ENCODE measurements at places on chromosomes 11 and 22. TPM values are rescaled to one million over a fixed set of nuclear protein-coding genes. Genes with fewer than 3 reads are reported as not detected.

- no peak overlapping the region for H3K27ac ChIP-seq
- H3K4me1 ChIP-seq: no peaks in the 10 kb centered on the region
- no peaks in the 10 kb centered on the region for H3K27me3 ChIP-seq
- no peak for DNase-seq
Measured at GRCh38 chr11:12386309-12386708, 8.9 kb downstream of the PARVA start.

GRCh38 chr11:134207538-134208239, 16.1 kb downstream of the NCAPD3 start:
- peak; percentile 79 for DNase-seq
- no peak overlapping the region for H3K27ac ChIP-seq
- H3K36me3 ChIP-seq: peaks cover 67% of the 10 kb centered on the region
- no peak overlapping the region for H3K4me3 ChIP-seq

- H3K4me1 ChIP-seq: peaks cover 66% of the 10 kb centered on the region
- H3K27ac ChIP-seq: peak overlapping the region; percentile 37
- H3K36me3 ChIP-seq: peaks cover 9% of the 10 kb centered on the region
Measured at GRCh38 chr11:96067160-96067559, 143.3 kb upstream of the MTMR2 start.

- no peak overlapping the region for H3K4me3 ChIP-seq
- no peaks in the 10 kb centered on the region for H3K36me3 ChIP-seq
- no peak overlapping the region for H3K27ac ChIP-seq
- no peaks in the 10 kb centered on the region for H3K4me1 ChIP-seq
- H3K27me3 ChIP-seq: no peaks in the 10 kb centered on the region
- DNase-seq: no peak
Measured at GRCh38 chr11:91776655-91777054, 448.0 kb upstream of the FAT3 start.

The ANGPTL5 gene
- total RNA-seq: not detected

GRCh38 chr11:57700425-57700824, 11.6 kb downstream of the MED19 start:
- no peak overlapping the region for H3K4me3 ChIP-seq
- no peaks in the 10 kb centered on the region for H3K4me1 ChIP-seq
- H3K27ac ChIP-seq: peak overlapping the region; percentile 25
- no peaks in the 10 kb centered on the region for H3K27me3 ChIP-seq
- peaks cover 23% of the 10 kb centered on the region for H3K36me3 ChIP-seq
- DNase-seq: no peak

GRCh38 chr11:95084509-95084908, 5.1 kb upstream of the ENDOD1 start:
- H3K4me3 ChIP-seq: no peak overlapping the region
- H3K4me1 ChIP-seq: peaks cover 44% of the 10 kb centered on the region
- no peaks in the 10 kb centered on the region for H3K36me3 ChIP-seq

DNA sequence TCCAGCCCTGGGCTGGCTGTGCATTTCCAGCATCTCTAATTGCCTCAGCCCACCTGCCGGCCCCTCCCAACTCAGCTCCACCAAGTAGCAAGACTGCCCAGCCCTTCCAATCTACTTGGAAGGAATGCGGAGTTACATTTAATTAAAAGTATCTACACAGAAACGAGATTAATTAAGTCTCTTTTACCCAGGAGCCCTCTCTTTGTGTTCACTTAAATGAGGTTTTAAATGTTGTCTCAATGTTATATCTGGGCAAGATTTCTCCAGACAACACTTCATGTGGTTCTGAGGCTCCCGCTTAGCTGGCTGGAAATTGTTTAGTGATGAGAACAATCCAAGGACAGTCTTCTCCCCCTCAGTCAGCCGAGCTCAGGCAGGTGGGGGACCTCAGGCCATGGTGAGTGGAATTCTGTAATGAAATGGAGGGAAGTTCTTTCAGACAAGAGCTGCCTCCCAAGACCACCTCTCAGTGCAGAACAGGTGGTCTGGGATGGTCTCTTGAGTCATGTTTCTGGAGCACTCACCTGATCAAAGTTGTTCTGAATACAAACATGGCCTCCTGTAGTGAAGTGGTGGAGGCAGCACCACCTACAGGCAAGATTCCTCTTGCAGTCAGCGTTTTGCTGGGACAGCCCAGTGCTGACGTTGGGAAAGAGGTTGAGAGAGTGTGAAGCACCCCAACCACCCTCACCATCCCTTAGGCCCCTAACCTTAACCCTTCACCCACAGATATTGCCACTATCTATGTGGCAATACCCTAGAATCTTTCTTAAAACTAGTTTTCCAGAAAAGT, 371.6 kb downstream of the CADM1 start:
- H3K4me1 ChIP-seq: no peaks in the 10 kb centered on the region
- H3K27me3 ChIP-seq: peaks cover 3% of the 10 kb centered on the region
- H3K36me3 ChIP-seq: no peaks in the 10 kb centered on the region
- no peak overlapping the region for H3K27ac ChIP-seq

DNA sequence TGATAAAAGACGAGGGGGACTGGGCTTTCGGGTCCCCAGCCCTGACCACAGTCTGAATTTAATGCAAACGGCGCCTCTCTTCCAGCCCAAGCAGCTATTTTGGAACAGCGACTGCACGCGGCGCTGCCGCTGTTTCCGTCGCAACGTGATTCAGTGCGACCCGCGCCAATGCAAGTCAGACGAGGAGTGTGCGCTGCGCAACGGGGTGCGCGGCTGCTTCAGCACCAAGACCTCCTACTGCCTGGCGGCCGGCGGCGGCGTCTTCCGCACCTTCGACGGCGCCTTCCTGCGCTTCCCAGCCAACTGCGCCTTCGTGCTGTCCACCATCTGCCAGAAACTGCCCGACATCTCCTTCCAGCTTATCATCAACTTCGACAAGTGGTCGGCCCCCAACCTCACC, 56.7 kb downstream of the TECTA start:
- no peaks in the 10 kb centered on the region for H3K36me3 ChIP-seq
- H3K4me1 ChIP-seq: no peaks in the 10 kb centered on the region
- H3K27ac ChIP-seq: no peak overlapping the region

The SLN gene
- total RNA-seq: not detected

The PKNOX2 gene
- total RNA-seq: not detected

The OR2AT4 gene
- total RNA-seq: not detected

GRCh38 chr11:47010179-47010578, 73.6 kb downstream of the CSTPP1 start:
- no peak overlapping the region for H3K4me3 ChIP-seq
- H3K27ac ChIP-seq: no peak overlapping the region
- no peak for DNase-seq
- no peaks in the 10 kb centered on the region for H3K4me1 ChIP-seq
- no peaks in the 10 kb centered on the region for H3K27me3 ChIP-seq

DNA sequence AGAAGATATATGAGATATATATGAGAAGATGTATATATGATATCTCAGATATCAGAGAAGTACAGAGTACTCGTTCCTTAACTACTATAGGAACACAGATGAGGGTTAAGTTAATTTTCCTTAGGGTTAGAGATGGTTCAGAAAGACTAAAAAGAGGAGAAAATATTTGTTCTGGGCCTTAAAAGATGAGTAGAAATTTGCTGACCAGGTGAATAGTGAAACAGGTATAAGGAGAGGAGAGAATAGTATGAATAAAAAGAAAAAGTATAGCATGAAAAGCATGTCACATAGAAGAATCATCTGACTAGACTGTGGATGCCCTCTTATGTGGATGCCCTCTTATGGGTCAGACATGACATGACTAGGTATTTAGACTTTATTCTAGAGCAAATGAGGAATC, 6.3 kb upstream of the RAB39A start:
- H3K27ac ChIP-seq: no peak overlapping the region
- no peaks in the 10 kb centered on the region for H3K36me3 ChIP-seq
- H3K4me3 ChIP-seq: no peak overlapping the region
- no peaks in the 10 kb centered on the region for H3K4me1 ChIP-seq
- peaks cover 28% of the 10 kb centered on the region for H3K27me3 ChIP-seq

DNA sequence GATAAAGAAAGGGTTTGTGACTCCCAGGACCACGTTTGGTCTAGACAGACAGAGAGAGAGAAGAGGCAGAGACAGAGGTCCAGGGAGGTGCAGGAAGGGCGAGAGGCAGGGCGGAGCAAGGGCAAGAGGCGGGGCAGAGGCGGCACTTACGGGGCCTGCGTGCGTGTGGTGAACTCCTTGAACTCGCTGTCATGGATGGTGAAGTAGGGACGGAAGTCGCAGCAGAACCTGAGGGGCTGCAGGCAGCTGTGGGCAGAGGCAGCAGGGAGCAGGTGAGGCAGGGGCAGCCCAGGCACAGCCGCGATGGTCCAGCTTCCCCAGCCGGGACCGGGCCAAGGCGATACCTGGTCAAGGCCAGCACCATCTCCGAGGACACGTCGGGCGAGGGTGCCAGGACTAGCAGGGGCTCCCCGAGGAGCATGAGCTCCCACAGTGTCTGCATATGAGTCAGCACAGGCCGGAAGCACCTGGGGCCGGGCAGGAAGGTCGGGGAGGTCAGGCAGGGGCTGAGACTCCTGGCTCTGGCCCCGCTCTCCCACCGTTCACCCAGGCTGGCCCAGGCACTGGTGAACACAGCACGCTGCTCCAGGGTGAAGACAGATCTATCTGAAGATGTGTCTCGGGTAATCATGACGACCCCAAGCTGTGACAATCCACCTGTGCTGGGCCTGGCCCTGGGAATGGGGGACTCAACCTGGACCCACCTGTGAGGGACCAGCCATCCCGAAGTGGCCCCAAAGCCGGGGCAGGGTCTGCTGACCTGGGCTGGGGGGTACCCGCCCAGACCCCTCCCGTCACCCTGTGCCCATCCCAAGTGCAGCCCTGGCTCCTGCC, 7.2 kb upstream of the PLXNB2 start:
- DNase-seq: peak; percentile 91
- H3K27me3 ChIP-seq: no peaks in the 10 kb centered on the region
- peak overlapping the region; percentile 91 for H3K27ac ChIP-seq
- peaks cover 8% of the 10 kb centered on the region for H3K4me1 ChIP-seq
- H3K4me3 ChIP-seq: peak overlapping the region; percentile 84

GRCh38 chr11:19663206-19663605, 49.4 kb upstream of the NAV2 start:
- no peak overlapping the region for H3K27ac ChIP-seq
- no peaks in the 10 kb centered on the region for H3K27me3 ChIP-seq
- peaks cover 4% of the 10 kb centered on the region for H3K4me1 ChIP-seq
- no peak overlapping the region for H3K4me3 ChIP-seq

GRCh38 chr11:117218133-117218915, 13.5 kb downstream of the PCSK7 start:
- H3K4me1 ChIP-seq: peaks cover 4% of the 10 kb centered on the region
- H3K27me3 ChIP-seq: no peaks in the 10 kb centered on the region
- no peak overlapping the region for H3K4me3 ChIP-seq

The GP1BB gene
- total RNA-seq: not detected

GRCh38 chr11:117959438-117960149, 26.6 kb upstream of the IL10RA start:
- H3K27me3 ChIP-seq: no peaks in the 10 kb centered on the region
- H3K4me3 ChIP-seq: peak overlapping the region; percentile 20
- H3K36me3 ChIP-seq: peaks cover 31% of the 10 kb centered on the region
- peaks cover 49% of the 10 kb centered on the region for H3K4me1 ChIP-seq

DNA sequence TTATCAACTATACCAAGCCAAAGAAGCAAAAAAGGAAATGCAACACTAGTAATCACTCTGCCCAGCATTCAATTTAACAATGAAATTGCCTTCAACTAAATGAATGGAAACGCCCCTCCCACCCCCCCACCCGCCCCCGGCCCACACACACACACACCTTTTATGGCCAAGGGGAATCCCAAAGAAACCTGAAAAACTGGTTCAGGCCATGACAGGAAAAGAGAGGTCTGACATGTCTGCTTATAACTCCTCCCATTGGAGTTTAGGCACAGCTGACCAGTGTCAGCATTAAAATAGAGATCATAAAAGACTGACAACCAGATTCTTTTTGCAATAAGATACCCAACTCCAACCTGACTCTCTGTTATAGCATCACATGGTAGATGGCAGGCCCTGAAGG, 42.6 kb downstream of the ACER3 start:
- no peak overlapping the region for H3K27ac ChIP-seq
- H3K27me3 ChIP-seq: no peaks in the 10 kb centered on the region
- H3K4me1 ChIP-seq: peaks cover 10% of the 10 kb centered on the region
- DNase-seq: no peak

The IL10RA gene
- 80.9 TPM for total RNA-seq

The CHRM4 gene
- total RNA-seq: not detected

The GAS2L1 gene
- 1.1 TPM for total RNA-seq

The ELMOD1 gene
- total RNA-seq: not detected

DNA sequence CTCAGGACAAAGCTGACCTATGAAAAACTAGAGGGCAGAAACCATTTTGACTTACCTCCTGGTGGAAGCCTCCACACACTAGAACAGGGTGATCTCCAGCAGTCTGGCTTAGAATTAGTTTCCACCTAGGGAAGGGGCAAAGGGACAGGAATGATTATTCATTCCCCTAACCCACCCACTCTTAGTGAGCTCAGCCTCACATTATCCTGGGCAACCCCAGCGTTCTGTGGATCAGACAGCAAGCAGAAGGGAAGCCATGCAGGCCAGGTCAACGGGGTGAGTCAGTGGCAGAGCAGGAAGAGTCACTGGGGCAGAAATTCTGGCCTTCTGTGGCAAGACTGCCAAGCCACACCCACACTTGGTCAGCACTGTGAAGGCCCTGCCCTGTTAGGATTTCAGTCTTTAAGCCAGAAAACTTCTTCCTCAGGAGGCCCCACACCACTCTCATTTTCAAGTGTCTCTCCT, 10.5 kb downstream of the NUMA1 start:
- H3K27ac ChIP-seq: peak overlapping the region; percentile 33
- peaks cover 21% of the 10 kb centered on the region for H3K36me3 ChIP-seq
- H3K4me3 ChIP-seq: no peak overlapping the region
- H3K4me1 ChIP-seq: peaks cover 36% of the 10 kb centered on the region

The FDXACB1 gene
- 6.9 TPM for total RNA-seq

- no peaks in the 10 kb centered on the region for H3K27me3 ChIP-seq
- DNase-seq: peak; percentile 41
- no peaks in the 10 kb centered on the region for H3K36me3 ChIP-seq
- no peak overlapping the region for H3K27ac ChIP-seq
Measured at GRCh38 chr11:534396-535209, 773 bp downstream of the HRAS start.

- H3K4me3 ChIP-seq: no peak overlapping the region
- peaks cover 3% of the 10 kb centered on the region for H3K36me3 ChIP-seq
- H3K4me1 ChIP-seq: peaks cover 26% of the 10 kb centered on the region
- H3K27ac ChIP-seq: no peak overlapping the region
- peaks cover 2% of the 10 kb centered on the region for H3K27me3 ChIP-seq
Measured at GRCh38 chr11:128271401-128271800, 316.0 kb downstream of the ETS1 start.

DNA sequence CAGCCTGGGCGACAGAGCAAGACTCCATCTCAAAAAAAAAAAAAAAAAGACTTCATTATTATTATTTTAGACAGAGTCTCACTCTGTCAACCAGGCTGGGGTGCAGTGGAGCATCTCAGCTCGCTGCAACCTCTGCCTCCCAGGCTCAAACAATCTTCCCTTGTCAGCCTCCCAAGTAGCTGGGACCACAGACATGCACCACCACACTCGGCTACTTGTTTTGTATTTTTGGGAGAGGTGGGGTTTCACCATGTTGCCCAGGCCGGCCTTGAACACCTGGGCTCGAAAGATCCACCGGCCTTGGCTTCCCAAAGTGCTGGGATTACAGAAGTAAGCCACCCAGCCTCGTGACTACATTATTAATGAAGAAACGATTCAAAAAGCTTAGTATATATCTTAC, 5.3 kb upstream of the TYMP start:
- H3K4me1 ChIP-seq: peaks cover 39% of the 10 kb centered on the region
- no peak overlapping the region for H3K4me3 ChIP-seq
- H3K27ac ChIP-seq: no peak overlapping the region
- no peaks in the 10 kb centered on the region for H3K27me3 ChIP-seq
- DNase-seq: no peak

The CDC42BPG gene
- 0.61 TPM for total RNA-seq

The SCO2 gene
- total RNA-seq: not detected

The SCUBE1 gene
- total RNA-seq: not detected

Measured in activated CD8-positive, alpha-beta T cell treated with anti-CD3 and anti-CD28 coated beads for 36 hours (primary cell).